Stimulated activated CD4-positive, alpha-beta T cell treated with anti-CD3 and anti-CD28 coated beads, Interleukin-12 subunit alpha, Interleukin-12 subunit beta, amount 100 ng/mL, for 4 hours (primary cell): ENCODE measurements at places on chromosomes 11 and 22.

DNA sequence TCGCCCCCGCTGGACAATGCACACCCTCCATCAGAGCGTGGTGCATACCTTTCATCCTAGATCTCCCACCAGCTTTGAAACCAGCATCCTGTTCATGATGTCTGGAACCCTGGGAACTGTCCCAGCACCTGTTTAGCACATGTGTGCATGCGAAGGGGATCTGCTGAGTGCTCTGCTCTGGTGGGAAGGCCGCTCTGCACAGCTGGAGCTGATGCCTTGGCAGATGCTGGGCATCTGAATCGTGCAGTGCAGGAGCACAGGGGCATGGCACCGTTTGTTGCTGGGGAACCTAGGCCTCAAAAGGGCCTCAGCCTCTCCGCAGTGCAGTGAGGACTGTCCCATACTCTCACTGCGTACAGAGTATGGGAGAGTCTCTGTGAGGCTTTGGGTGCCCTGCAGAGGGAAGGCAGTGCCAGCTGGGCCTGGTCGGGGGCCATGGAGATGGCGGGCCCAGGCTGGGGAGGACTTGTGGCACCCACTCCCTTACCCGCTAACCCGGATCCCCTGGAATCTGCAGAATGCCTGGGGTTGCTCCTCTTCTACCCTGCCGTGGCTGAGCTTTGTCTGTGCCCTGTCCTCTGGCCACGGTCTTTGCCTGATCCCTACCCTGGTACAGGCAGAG lies 72.9 kb upstream of the ATXN10 start:
- DNase-seq: no peak

- no peak for DNase-seq
These were observed 19.2 kb downstream of the PIM3 start for GRCh38 chr22:49979587-49980264.

DNA sequence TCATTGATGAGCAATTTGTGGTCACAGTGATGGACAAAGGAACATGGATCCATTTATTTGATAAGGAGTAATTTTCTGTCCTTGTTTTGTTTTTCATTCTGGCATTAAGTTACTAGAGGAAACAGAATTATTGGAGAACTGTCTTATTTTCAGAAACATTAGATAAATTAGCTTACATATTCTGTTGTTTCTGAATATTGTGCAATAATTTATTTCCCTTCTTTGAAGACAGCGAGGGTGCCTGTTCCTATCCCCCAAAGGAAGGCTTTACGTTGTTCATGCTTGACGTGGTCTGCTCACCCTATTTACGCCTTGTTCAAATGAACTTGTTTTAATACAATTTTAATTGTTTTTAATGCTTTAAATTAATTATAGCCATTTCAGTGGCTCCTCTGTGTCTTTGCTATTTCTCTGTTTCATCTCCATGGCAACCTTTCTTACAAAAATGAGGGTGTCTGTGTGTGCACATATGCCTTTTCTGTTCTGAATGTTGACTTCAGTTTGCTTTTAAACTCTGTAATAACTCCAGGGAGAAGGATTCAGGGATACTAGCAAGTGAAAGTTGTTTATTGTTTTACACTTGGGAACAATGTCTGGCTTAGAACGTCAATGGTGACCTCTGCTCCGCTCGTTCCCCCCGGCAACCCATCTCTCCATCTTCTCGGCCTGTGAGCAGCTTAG lies 138.3 kb upstream of the PLET1 start:
- DNase-seq: no peak

DNA sequence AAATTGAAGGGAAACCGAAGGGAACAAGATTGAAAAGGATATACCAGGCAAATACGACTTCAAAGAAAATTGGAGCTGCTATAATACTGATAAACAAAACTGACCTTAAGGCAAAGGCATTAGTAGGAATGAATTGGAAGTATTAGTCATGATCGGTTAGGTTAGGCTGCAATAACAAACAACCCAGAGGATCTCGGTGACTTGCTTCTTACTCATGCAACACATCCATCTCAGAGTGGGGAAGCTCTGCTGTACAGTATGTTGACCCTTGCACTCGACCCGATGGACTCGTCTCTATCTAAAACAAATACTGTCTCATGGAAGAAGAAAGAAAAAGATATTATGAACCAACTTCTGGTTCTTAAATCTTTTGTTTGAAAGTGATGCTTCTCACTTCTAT lies 42.3 kb downstream of the SPATA19 start:
- DNase-seq: no peak

DNA sequence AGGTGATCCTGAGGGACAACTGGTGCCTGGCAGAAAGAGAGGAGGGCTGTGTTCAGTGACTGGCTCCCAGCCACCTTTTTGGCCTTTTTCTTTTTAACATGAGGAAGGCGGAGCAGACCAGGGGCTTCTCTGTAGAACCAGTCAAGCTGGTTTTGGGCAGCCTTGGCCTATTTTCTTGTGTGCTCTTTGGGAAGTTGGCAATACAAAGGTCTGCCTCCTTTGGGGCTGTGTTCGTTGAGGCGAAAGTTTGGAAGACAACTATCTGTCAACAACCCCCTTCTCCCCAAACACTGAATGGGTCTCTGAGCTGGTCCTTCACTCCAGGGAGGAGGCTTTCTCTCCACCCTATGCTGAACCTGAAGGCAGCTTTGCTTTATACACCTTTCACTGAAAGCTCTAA lies 8.5 kb downstream of the MARK2 start:
- DNase-seq: no peak

GRCh38 chr11:2303627-2304505 lies 2.1 kb downstream of the TSPAN32 start:
- no peak for DNase-seq

GRCh38 chr11:41245184-41245583 lies 214.3 kb downstream of the LRRC4C start:
- DNase-seq: no peak

- DNase-seq: no peak
These were observed 125.1 kb downstream of the TIMP3 start for GRCh38 chr22:32926600-32926999.

DNA sequence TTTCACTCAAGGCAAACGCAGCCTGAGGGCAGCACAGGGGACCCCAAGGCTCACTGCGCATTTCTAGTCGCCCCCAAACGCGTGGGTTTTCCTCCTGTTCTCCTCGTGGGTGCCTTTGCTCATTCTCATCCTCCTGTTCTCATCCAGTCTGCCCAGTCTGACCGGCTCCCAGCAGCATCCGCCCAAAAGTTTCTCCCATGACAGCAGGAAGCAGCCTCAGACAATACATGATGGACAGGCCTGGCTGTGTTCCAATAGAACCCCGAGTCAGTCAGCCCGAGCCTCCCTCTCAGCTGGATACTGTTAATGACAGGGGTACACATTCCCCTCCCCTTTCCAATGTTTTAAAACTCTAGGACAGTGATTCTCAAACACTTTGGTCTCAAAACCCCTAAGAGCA lies 22.5 kb upstream of the KRTAP5-7 start:
- DNase-seq: no peak

- no peak for DNase-seq
These were observed 25.5 kb upstream of the RFPL3 start for GRCh38 chr22:32331918-32332725.

DNA sequence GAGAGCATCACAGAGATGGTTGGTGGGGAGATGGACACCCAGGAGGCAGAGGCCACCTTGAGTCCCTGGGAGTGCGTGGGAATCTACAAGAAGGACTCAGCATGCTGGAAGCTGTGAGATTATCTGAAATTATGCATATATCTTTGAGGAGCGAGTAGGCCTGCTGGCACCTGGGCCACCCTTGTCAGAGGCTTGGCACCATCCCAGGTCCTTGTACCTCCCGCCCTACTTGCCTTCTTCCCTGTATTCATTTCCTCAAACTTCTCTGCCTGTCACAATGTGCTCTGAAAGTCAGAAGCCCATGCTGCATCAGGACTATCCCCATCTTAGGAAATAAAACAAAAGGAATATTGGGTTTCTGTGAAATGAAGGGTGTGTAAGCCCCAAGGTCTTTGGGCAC lies 133.0 kb upstream of the CSNK2A3 start:
- no peak for DNase-seq

GRCh38 chr11:121309688-121310087 lies 17.1 kb downstream of the SC5D start:
- DNase-seq: no peak

GRCh38 chr22:44965171-44965570 lies 44.6 kb downstream of the PHF21B start:
- no peak for DNase-seq

DNA sequence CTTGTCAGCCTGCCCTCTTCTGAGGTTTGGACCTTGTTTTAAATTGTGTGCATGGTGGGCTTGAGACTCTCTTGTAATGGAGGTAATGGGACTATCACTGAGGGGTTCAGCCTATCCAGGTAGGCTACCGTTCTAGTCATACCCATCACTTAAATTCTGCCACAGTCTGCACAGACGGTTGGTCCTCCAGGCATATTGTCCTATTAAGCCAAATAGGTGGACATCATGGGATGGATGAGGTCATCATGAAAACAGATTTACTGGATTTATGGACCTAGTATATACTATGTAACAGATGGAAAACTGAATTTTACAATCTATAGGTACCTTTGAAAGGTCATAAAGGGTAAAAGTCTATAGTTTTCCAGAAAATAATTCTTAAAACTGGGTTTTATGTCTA lies 9.1 kb upstream of the RBM4 start:
- no peak for DNase-seq

GRCh38 chr11:12723421-12724300 lies 49.4 kb downstream of the TEAD1 start:
- DNase-seq: no peak

GRCh38 chr22:41382098-41382578 lies 396 bp downstream of the TEF start:
- DNase-seq: peak; percentile 56

DNA sequence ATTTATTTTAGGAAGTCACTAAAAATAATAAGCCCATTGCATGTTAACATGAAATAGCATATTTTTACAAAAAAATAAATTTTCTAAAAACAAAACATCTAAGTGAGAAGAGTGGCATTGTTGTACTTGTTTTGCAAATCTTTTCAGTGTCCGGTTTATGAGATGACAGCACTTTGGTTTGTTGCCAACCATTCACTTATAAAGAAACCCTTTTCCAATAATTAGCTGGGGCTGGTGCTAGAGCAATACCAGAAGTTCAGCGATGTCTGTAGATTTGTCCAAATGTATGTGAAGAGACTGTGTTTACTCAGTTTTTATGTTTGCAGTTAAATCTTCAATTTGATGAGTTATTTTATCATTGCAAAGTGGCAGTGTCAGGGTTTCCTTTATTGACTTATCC lies 22.1 kb upstream of the KRTAP5-7 start:
- DNase-seq: no peak
